ENCODE measurements at places on chromosomes 6 and 20. TPM values are rescaled to one million over a fixed set of nuclear protein-coding genes. Genes with fewer than 3 reads are reported as not detected.
A peak's percentile ranks its signal among the peaks of the same experiment; 100 is the strongest.

- no peak for DNase-seq
These were observed 15.7 kb upstream of the MYT1 start for GRCh38 chr20:64148581-64148980.

GRCh38 chr6:35084041-35084491 is 57.1 kb downstream of the TCP11 start:
- DNase-seq, result no peak

- DNase-seq, result peak; percentile 11
These were observed 173.4 kb downstream of the SLC16A10 start for GRCh38 chr6:111260570-111261298.

DNA sequence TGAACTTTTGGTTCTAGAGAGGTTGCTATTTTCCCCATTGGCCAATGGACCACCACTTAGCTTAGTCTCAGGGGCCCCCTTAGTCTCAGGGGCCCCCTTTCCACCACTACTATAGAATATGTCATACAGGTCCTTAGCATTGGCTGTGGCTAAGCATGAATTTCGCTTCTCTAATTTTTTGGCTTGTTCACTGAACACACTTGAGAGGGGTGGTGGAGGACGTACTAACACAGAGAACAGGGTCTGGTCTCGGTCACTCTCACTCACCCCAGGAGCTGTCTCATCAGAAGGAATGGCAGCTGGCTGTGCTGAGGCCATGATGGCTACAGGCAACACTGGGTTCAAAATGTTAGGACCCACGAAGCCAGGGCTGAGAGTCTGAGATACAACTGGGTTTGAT is 30.3 kb downstream of the ZNF318 start:
- DNase-seq, result no peak

DNA sequence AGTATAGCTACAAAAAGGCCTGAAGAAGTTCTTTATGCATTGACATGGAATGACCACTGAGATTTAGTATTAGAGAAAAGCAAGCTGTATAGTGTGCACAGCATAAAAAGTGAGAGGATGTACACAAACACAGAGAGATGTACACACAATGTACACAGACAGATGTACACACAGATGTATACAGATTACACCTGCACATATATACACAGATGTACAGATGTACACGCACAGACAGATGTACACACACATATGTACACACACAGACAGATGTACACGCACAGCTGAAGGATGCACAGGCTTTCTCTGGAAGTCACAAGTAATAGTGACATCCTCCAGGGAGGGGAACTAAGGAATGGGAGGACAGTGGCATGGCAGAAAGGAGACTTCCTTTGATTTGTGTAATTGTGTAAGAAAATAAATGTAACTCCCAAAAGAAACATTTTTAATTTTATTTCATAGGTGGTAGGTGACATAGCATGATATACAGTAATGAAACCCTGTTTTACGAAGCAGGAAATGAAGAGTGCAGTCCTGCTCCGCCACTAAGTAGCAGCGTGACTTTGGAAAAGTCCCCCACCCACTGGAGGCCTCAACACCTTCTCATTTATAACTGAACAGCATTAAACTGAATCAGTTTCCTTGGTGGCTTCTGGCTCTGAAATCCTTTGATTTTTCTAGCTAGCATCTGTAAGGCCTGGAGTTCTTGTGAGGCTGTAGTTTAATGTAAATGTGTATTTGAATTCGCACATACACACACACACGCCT is 14.1 kb downstream of the NFATC2 start:
- no peak for DNase-seq

- DNase-seq, result no peak
These were observed 484.3 kb upstream of the JAG1 start for GRCh38 chr20:11158146-11158545.

GRCh38 chr20:23248461-23248882 is 102.1 kb upstream of the NXT1 start:
- no peak for DNase-seq

DNA sequence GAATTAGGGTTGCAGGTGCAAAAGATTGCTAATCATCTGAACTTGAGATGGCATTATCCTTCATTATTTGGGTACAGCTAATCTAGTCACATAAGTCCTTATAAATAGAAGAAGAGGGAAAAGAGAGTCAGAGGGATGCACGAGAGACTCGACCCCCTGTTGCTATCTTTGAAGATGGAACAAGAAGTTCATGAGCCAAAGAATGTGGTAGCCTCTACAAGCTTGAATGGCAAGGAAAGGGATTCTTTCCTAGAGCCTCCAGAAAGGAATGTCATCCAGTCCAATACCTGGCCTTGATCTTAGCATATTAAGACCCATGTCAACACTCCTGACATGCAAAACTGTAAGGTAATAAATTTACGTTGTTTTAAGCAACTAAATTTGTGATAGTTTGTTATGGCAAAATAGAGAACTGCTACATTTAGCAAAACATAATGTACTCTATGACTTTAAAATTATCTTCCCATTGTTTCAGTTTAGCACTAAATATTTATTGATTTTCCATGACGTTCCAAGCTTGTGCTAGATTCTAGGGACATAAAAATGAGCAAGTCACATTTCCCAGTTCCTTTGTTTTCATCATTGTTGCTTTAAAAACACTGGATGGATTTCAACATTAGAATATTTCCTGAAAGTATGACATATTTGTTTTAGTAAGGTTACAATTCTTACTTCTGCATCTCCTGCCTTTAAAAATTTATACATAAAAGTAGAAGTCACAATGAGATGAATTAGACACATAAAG is 12.7 kb downstream of the MANEA start:
- DNase-seq, result no peak

DNA sequence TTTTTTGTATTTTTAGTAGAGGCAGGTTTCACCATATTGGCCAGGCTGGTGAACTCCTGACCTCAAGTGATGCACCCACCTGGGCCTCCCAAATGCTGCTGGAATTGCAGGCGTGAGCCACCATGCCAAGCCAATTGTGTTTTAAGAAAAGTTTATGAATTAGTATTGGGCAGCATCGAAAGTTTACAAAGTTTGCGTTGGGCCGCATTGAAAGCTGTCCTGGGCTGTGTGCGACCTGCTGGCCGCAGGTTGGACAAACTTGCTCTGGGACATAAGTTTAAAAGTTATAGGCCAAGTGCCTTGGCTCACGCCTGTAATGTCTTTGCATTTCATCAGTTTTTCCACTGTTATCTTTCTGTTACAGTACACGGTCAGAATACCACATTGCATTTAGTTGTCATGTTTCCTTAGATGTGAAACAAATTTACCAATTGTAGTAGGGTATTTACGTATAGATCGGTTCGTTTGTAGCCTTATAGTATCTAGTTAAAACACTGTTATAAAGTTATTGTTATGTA is 39.5 kb downstream of the ASXL1 start:
- DNase-seq, result no peak

DNA sequence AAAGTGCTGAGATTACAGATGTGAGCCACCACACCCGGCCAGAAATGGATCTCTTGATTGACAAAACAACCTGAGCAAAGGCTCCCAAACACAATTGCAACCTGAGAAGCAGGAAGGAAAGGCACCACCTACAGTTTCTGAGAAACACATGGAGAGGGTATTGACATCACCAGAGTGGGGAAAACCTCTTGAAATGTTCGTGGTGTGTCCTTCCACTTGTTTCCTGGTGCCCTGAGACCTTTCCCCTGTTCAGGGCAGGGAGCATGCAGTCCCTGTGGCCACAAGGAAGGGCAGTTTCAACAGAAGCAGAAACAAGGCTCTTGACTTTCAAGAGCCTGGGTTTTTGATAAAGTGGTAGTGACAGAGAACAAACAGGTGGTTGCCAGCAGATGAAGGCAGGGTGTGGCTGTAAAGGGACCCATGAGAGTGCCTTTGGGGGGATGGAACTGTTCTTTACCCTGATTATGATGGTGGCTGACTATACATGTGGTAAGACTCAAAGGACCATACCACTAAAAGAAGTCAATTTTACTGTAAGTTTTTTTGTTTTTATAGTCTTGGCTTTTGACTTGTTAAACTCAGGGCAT is 3.2 kb upstream of the BPIFA1 start:
- no peak for DNase-seq

DNA sequence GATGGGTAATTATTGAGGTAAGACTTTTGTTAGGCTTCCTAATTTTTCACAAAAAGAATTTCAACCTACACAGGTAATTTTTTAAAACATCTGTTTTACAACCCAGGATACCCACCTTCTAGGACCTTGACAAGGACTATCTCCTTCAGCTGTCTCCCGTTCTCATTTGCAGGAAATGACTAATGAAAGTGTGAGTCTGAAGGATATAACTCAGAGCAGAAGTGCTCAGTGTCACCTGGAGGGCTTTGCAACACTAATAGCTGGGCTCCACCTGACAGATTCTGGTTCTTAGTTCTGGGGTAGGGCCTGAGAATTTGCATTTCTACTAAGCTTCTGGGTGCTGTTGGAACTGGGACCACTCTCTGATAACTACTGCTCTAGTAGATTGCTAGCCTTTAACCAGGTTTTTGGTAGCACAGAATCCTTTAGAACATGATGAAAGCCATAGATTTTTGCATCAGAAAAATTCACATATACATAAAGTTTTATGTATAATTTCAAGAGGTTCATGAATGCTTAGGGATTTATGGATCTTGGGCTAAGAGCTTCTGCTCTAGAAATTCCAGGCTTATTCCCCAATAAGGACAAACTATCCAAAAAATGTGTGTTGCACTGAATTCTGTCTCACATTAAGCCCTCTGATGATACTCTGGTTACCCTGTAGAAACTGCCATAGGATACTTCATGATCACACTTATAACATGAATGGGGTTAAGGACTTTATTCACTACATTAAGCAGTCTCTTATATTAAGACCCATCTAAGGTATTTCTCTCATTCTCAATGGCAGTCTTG is 30.3 kb downstream of the AK9 start:
- peak; percentile 24 for DNase-seq

GRCh38 chr6:54441020-54441419 is 132.8 kb downstream of the TINAG start:
- no peak for DNase-seq

GRCh38 chr6:56241124-56241802 is 6.1 kb downstream of the COL21A1 start:
- no peak for DNase-seq

- DNase-seq, result no peak
These were observed 219.8 kb downstream of the LAMA2 start for GRCh38 chr6:129102741-129103140.

DNA sequence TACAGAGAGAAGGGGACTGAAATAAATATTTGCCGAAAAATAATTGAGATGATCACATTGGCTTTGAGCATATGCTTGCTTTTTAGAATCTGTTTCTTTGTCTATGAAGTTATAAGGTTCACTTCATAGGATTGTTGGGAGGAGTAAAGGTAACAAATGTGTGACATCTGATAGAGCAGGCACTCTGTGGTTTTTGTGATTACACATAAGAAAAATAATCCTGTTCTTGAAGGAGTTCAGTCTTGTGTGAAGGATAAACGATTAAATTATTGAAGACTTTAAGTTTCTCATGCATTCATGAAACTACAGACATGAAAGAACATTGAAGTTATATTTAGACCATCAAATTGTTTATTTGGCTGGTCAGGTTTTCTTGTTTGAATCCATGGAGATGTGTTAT is 45.0 kb downstream of the QKI start:
- DNase-seq, result no peak

- DNase-seq, result no peak
These were observed 318.2 kb downstream of the MAFB start for GRCh38 chr20:40370800-40371199.

DNA sequence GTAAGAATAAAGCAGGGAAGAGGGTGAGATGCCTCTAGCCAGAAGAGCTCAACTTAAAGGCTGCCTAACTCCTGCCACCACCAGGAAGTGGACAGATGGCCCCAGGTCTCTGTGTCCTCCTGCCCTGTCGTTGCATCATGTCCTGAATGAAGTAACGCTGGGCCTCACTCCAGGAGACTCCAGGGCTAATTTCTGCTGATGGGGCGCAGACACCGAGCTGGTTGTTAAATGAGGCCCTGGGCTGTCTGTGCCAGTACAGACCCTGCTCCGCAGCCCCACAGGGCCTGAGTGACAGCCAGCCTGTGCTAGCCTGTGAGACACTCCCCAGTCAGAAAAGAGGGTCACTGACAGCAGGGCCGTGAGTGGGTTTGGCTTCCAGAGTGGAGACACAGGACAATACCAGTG is 6.5 kb downstream of the IP6K3 start:
- DNase-seq, result no peak

GRCh38 chr20:32522776-32523612 is 62.1 kb downstream of the NOL4L start:
- DNase-seq, result peak; percentile 61

GRCh38 chr6:100300221-100300736 is 164.4 kb downstream of the SIM1 start:
- DNase-seq, result peak; percentile 96

DNA sequence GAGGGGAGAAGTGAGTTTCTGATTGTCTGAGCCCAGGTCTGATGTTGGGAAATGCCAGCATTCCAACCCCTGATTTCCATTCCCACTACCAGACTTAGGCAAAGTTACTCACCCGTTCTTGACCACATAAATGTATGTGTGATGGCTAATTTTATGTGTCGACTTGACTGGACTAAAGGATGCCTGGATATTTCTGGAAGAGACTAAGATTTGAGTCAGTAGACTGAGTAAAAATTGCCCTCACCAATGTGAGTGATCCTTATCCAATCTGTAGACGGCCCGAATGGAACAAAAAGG is 95.8 kb upstream of the TAB2 start:
- no peak for DNase-seq

- DNase-seq, result no peak
These were observed 81.4 kb downstream of the SERAC1 start for GRCh38 chr6:158086504-158087223.

DNA sequence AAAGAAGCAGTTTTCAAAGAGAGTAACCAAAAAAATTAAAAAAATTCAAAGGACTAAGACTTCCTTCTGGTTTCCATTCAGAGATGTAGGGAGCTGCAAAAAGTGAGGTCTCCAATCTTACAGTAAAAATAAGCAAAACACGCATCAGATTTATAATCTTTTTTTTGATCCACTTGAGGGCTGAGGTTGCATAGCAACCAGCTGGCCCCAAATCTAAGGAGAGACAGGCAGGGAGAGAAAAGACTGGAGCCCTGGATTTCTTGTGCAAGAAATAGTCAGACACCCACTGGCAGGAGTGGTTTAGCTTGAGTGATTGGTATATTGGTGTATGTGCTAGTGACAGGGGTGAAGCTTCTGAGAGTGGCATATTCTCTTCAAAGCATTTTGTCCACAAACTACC is 135.9 kb upstream of the FUT9 start:
- DNase-seq, result no peak

- DNase-seq, result no peak
These were observed 115.5 kb downstream of the DOK5 start for GRCh38 chr20:54590856-54591255.

DNA sequence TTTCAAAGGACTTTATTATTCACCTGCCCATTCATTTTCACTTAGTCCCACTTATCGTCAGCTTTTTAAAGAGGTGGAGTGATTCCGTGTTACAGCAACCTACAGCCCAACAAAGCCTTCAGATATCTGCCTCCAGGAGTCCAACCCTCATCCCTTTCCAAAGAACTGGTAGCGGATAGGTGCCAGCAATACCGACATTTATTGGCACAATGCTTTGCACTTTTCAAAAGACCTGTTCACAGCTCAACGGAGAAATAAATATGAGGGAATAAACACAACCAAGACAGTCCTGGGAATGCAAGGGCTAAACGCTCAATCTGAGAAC is 819 bp upstream of the MTRF1L start:
- no peak for DNase-seq

TRIM15 gene
- total RNA-seq, result not detected

TFAP2D gene
- total RNA-seq, result not detected

BRD2 gene
- total RNA-seq, result 106 TPM

IL17F gene
- total RNA-seq, result not detected

TCP11 gene
- total RNA-seq, result not detected

RSPO3 gene
- not detected for total RNA-seq

LY6G6C gene
- not detected for total RNA-seq

FAM83B gene
- total RNA-seq, result not detected

HFE gene
- total RNA-seq, result 17.0 TPM

ERVFRD-1 gene
- total RNA-seq, result not detected

ZBTB12 gene
- total RNA-seq, result 1.3 TPM

Data from A172 (cell line).